ENCODE measurements at places on chromosomes 7 and 10.

GRCh38 chr10:128178302-128178958, 52.2 kb upstream of the MKI67 start:
- no peak overlapping the region for H3K4me3 ChIP-seq
- H3K4me1 ChIP-seq: peaks cover 11% of the 10 kb centered on the region
- no peaks in the 10 kb centered on the region for H3K27me3 ChIP-seq
- peak; percentile 54 for DNase-seq
- H3K27ac ChIP-seq: no peak overlapping the region

DNA sequence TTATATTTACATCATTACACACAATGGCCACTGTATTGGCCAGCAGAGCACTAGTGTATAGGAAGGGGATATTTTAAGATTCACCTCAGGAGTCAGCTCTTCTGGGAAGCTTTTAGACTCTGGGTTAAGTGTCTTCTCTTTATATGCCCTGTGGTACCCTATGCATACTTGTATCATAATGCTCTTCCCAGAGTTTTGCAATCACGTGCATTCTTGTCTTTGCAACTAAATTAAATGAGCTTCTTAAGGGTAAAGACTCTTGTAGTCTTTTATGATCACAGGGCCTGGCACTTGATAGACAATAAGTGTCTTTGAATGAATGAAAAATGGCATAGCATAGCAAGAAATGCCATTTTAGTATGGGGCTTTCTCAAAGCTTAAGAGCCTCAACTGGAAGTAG, 35.4 kb upstream of the ARMS2 start:
- H3K36me3 ChIP-seq: peaks cover 11% of the 10 kb centered on the region
- DNase-seq: no peak
- no peak overlapping the region for H3K4me3 ChIP-seq
- no peak overlapping the region for H3K27ac ChIP-seq

- no peak for DNase-seq
- no peaks in the 10 kb centered on the region for H3K4me1 ChIP-seq
- H3K27me3 ChIP-seq: no peaks in the 10 kb centered on the region
- H3K27ac ChIP-seq: no peak overlapping the region
- no peaks in the 10 kb centered on the region for H3K36me3 ChIP-seq
Measured at GRCh38 chr7:148105853-148106252, 484.7 kb upstream of the C7orf33 start.

- H3K4me1 ChIP-seq: no peaks in the 10 kb centered on the region
- no peaks in the 10 kb centered on the region for H3K36me3 ChIP-seq
- H3K27ac ChIP-seq: no peak overlapping the region
- no peak overlapping the region for H3K4me3 ChIP-seq
Measured at GRCh38 chr7:66237906-66238772, 33.0 kb downstream of the TPST1 start.

DNA sequence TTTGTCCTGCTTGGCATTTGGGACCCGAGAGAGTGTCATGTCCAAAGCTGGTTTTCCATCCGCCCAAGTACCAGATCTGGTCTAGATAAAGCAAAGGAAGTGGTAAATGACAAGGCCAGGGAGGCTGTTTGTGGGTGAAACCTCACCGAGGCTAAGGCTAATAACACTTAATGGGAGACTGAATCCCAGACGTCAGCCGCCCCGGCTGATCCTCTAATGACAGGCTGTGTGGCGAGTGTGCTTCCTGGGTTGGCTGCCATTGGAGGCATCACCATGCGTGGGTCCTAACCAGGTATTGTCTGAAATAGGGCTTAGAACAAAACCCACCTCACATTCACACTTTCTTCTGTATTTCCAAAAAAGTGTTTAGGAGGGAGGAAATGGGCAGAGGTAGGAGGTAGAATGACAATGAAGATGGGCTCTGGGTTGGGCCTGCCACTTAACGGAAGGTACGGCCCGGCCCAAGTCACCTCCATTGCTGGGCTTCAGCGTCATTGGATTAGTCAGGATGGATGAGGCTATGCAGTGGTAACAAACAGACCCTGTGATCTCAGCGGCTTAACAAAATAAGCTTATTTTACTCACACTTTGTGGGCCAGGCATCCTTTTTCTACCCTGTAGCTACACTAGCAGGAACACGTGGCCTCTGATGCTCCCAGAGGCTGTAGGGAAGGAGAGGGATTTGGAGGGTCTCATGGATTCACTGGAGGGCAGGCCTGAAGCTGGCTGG, 59.7 kb downstream of the PROSER2 start:
- H3K4me1 ChIP-seq: peaks cover 14% of the 10 kb centered on the region
- DNase-seq: no peak
- H3K4me3 ChIP-seq: no peak overlapping the region

- H3K36me3 ChIP-seq: no peaks in the 10 kb centered on the region
- H3K4me3 ChIP-seq: no peak overlapping the region
- H3K27ac ChIP-seq: no peak overlapping the region
- H3K4me1 ChIP-seq: no peaks in the 10 kb centered on the region
- DNase-seq: no peak
Measured at GRCh38 chr10:123890756-123891143, 857 bp downstream of the CPXM2 start.

- no peaks in the 10 kb centered on the region for H3K27me3 ChIP-seq
- no peaks in the 10 kb centered on the region for H3K36me3 ChIP-seq
- no peak overlapping the region for H3K27ac ChIP-seq
- no peaks in the 10 kb centered on the region for H3K4me1 ChIP-seq
- H3K4me3 ChIP-seq: no peak overlapping the region
- DNase-seq: no peak
Measured at GRCh38 chr10:51090190-51090589, 15.9 kb downstream of the PRKG1 start.

DNA sequence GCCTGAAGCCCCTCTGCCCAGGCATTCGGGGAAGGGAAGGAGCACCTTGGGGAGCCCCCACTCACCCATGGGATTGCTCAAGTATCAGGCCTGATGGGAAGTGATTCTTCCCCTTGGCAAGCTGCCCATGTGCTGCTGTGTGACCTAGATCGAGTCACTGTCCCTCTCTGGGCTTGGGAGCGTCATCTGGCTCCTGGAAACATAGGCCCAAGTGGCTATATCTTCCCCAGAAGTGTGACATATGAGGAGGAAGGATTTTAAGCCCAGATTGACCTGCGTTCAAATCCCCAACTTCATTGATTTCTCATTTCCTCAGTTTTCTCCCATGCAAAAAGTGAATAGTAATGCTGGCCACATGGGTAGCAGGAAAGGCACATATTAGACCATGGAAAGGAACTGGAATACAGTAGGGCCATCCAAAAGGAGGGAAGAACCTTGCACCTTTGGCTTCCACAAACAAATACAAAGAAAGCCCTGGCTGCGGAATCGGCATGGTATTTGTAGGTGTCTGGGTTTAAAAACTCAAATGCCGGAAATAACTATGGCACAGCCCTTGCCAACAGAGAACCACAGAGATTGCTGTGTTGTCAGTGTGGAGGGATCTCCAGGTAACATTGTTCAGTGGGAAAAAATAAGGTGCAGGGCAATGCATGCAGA, 169.5 kb upstream of the ZMIZ1 start:
- H3K36me3 ChIP-seq: no peaks in the 10 kb centered on the region
- no peaks in the 10 kb centered on the region for H3K4me1 ChIP-seq
- H3K4me3 ChIP-seq: no peak overlapping the region
- no peaks in the 10 kb centered on the region for H3K27me3 ChIP-seq
- DNase-seq: no peak

Measured in CD4-positive, alpha-beta T cell (primary cell).